ENCODE measurements at places on chromosomes 6 and 20.

DNA sequence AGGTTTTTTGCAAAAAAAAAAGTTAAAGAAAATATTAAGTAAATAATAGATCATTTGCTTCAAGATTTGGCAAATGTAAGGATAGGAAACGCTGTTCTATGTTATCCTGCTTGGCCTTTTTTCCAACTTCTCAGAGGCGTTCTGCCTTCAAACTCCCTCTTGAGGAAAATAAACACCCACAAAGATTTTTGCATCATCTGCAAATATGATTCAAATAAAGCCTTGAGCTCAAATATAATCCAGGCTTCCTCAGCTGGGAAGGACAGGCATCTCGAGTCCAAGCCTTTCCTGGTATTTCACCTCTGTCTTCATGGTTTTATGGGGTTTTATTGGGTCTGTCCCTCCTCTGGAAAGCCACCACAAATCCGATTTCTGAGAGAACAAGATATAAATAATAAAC, 67.7 kb upstream of the PTPN1 start:
- no peak for DNase-seq

DNA sequence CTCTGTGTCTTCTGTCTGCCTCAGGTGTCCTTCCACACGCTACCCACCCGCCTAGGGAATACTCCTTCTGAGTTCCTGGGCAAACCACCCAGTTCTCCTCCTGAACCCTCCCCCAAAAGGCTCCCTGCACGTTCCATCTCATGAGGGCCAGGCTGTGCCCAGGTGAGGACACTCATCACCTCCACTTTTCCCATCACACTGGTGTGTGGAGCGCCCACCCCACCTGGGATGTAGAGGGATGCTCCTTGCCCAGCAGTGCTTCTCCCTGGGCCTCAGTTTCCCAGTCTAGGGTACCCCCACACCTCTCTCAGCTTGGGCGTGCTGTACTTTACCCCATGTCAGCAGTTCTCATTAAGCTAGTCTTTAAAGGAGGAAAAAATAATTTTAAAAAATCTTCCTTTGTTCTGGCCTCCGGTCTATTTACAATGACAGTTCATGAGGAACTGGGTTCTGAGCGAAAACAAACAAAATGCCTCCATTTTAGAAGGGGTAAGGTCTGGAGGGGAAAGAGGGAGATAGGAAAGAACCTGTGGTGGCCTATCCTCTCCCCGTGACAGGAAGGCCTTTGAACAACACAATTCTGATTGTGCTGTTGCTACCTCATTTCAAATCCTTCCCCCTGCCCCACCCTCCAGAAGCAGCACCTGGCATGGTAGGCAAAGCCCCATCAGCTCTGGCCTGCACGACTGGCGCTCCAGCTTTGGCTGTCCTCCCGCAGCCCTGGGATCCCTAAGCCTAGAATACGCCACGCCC, 1.7 kb upstream of the C20orf203 start:
- no peak for DNase-seq

- peak; percentile 6 for DNase-seq
Measured at GRCh38 chr6:25709761-25710160, 44.8 kb upstream of the SLC17A4 start.

GRCh38 chr20:16752901-16753300, 4.7 kb downstream of the OTOR start:
- DNase-seq, result no peak

GRCh38 chr6:149132336-149132735, 185.2 kb upstream of the TAB2 start:
- no peak for DNase-seq

DNA sequence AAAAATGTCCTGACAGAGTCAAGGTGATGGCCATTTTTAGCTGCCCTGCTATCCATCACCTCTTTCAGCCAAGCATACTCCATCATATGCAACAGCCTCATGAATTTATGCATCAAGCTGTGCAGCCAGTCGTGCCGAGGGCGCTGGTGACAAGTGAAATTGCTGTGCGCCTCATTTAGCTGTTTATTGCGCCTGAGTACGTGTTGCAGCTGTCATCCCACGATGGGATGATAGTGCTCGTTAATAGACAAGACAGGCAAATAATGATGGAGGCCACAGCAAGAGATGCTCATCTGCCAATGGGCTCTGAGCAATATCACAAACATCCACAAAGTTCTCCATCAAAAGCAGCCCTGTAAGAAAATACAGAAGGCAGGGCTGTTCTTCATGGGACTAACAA, 562.3 kb upstream of the POU3F2 start:
- DNase-seq, result no peak

- no peak for DNase-seq
Measured at GRCh38 chr6:105838171-105838570, 248.0 kb upstream of the PRDM1 start.

DNA sequence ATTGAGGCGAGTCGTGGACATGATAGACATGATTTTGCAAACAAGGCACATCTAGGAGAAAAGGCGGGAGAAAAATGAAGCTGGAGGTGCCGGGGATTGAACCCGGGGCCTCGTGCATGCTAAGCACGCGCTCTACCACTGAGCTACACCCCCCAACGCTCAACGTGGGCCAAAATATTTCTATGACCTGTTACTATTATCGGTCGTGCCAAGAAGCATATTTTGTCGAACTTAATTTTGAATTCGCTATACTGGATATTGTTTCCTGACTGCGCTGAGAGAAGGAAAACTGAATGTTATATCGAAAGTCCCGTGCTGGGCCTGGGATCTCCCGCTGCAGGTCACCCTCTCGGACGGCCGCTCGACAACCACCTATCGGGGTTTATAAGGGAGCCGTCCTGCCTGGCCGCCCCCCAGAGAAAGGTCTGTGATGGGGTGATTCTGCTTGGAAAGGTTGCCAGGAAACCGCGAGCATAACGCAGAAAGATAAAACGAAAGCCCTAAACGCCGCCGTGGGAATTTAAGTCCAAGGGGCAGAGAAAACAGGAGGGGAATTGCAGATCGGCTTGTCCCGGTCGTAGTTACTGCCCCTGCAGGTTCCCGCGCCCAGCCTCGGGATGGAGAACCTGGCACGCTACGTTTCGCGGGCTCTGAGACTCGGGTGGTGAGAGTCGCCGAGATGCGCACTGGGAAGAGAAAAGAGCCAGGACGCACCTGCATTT, 60.0 kb downstream of the TRIM27 start:
- DNase-seq, result peak; percentile 72

- no peak for DNase-seq
Measured at GRCh38 chr20:37419307-37419706, 73.4 kb downstream of the SRC start.

GRCh38 chr6:106667022-106667402, 37.6 kb downstream of the QRSL1 start:
- DNase-seq, result no peak

DNA sequence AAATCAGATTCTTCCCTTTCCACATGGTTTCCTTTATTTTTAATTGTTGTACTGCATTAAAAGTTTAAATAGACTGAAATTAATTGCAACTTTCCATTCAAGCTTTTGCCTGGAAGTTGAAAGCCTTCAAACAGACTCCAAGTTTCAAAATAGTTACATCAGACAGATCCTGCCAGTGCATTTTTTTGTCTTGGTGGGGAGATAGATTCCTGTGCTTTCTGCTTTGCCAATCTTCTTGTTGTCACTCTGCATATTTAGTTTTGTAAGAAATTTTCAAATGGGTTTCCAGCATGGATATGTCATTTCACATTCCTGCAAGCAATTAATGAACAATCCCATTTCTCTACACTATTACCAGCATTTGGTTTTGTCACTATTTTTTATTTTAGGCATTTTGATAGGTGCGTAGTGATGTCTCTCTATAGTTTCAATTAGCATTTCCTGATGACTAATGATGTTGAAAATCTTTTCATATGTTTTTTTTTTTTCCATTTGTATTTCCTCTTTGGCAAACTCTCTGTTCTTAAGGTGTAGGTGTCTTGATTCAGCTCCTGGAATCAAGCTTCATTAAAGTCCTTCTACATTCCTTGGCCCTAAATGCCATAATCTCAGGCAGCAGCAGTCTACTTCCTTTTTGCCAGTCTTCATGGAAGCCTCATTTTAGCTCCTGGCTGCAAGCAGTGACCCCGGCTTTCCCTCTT, 40.5 kb downstream of the SCP2D1 start:
- no peak for DNase-seq

- DNase-seq, result no peak
Measured at GRCh38 chr6:74256781-74257180, 560.8 kb downstream of the CD109 start.

DNA sequence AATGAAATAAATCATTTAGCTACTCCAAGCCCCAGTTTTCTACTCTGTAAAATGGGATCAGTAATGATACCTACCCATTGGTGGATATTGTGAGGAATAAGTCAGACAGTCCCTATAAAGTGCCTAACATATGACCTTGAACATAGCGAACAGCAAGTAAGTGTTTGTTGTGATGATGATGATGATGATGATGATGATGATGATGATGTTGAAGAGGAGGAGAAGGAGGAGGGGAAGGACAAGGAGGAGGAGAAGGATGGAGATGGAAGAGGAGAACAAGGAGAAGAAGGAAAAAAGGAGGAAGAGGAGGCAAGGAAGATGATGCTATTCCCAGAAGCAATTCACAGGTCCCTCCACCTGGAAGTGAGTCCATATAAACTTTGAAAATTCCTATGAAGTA, 264.3 kb downstream of the MAFB start:
- DNase-seq, result no peak

DNA sequence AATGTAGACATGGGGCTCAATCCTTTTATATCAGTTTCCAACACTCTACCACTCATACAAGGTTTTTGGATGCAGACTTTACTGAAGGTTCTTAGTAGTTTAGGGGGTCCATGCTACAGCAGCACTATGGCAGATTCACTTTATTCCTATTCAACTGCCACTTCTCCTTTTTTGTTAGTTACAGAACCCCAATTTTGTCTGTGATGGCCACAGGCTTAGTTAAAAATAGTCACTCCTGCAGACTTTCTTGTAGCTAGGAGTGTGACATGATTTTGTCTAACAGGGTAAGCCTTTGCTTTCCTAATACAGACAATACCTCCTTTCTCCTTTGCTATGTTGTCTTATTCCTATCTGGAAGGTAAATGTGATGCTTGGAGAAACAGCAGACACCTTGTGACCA, 90.0 kb upstream of the SLC24A3 start:
- no peak for DNase-seq

DNA sequence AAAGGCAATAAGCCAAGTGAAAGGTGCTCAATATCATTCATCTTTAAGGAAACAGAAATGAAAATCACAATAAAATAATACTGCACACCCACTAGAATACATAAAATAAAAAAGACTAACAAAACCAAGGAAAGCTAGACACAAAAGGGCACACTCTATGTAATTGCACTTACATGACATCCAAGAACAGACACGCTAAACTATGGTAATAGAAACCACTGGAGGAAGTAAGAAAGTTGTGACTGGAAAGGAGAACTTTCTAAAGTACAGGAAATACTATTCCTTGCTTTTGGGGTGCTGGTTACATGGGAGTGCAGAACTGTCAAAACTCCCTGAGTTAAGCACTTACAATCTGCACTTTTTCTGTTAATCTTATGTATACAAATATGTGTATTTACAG, 253.7 kb upstream of the RUNX2 start:
- no peak for DNase-seq

- no peak for DNase-seq
Measured at GRCh38 chr6:158639056-158639455, 5.5 kb downstream of the DYNLT1 start.

DNA sequence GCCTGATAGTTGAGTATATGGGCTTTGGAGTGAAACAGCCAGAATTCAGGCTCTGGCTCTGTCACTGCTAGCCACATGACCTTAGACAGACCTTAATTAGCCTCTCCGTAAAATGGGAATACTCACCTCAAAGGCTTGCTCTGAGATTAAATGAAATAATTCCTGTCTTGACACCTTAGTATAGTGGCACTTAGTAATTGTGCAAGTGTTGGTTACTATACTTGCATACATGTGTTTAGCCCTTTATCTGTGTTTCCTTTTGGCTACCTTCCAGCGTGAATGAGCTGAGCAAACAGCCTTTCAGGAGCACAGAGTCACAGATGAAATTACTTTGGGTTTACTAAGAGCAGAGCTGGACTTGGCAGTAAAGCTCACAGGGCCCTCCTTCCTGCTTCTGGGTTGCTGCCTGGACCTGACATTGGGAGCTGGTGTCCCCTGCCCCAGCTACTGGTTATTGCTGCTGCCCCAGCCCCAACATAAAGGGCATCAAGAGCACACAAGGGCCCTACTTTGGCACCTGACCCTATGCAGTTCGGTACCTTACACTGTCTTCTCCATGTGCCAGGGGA, 32.8 kb downstream of the CD164 start:
- DNase-seq, result peak; percentile 23

DNA sequence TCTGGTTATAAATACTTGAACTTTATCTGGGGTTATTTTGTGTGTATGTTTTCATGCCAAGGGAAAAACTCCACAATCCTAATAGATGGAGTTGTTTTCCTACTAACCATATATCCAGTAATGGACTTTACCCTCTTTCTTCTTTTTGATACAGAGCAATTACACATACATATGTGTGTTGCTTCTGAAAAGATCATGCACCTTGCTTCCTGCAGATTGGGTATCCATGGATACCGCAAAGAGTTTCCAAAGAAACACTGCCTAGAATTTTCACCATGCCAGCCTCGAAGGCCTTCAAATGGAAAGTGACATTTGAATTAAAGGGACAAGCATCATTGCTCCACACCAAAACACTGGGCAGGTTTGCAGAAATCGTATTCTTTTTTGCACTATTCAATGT, 26.8 kb downstream of the HDDC2 start:
- no peak for DNase-seq

DNA sequence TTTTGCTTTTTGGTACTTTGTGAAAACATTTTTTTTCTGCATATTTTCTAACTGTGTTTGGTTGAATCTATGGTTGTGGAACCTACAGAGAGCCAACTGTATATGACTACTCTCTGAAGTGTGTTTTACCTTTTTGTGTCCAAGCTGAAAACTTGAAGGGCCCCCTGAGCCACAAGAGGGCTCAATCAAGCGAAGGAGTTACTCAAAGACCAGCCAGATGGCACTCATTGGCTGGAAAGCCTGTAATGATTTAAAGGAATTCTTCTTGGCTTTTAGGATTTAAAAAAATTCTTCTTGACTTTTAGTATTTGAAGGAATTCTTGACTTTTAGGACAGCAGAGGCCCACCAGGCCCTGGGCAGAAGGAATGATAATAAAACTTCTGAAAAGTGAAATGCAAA, 27.0 kb upstream of the ECI2 start:
- no peak for DNase-seq

Data from HepG2 (cell line).